ENCODE measurements at places on chromosomes 7 and 10. TPM values are rescaled to one million over a fixed set of nuclear protein-coding genes. Genes with fewer than 3 reads are reported as not detected.

TBX20 gene
- total RNA-seq, result 1.5 TPM

WIPF3 gene
- total RNA-seq, result not detected

MBL2 gene
- total RNA-seq, result not detected

ADAMTS14 gene
- total RNA-seq, result not detected

MGMT gene
- 18.7 TPM for total RNA-seq

CALML3 gene
- not detected for total RNA-seq

SPDYE11 gene
- not detected for total RNA-seq
